ENCODE measurements at places on chromosomes 12 and 14.

GRCh38 chr14:71289536-71289935, 382.3 kb downstream of the PCNX1 start:
- DNase-seq = no peak

DNA sequence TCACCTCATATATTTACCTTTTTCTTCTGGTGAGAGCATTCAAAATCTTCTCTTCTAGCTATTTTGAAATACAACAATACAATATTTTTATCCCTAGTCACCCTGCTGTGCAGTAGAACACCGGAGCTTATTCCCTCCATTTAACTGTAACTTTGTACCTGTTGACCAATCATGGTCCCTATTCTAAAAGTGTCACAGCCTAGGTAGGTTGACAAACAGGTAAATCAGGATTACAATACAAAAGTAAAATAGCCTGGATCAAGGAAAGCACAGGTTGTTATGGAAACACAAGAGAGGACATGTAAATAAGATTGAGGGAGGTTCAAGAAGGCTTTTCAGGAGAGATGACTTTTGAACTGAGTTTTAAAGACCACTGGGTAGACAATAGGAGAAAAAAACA, 670.9 kb downstream of the DIO2 start:
- no peak for DNase-seq

DNA sequence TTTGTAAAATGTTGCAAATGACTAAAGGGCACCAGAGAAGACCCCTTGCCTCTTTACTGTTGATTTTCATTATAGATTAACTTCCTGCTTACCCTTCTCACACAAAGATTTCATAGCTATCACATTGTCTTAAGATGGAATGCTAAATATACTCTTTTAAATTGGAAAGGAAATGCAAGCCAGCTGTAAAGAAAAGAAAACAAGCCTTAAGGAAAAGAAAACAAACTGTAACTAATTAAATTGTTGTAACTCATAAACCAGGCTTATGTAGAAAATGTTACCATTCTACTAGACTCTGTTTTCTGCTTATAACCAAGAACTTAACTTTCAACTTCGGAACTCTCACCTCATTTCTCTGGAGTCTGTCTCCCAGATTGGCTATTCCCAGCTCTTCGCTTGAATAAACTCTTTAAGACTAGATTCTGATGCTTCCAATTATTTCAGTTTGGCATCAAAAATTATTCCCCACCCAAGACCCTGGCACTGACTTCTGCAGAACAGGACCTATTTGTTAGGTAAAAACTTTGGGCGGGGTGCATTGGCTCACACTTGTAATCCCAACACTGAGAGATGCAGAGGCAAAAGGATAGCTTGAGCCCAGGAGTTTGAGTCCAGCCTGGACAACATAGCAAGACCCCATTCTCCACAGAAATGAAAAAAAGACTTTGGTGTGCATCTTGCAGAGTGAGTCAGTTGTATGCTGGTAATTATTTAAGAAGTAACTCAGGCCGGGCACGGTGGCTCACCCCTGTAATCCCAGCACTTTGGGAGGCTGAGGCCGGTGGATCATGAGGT, 36.6 kb upstream of the CIT start:
- no peak for DNase-seq

GRCh38 chr12:124759841-124760503, 103.7 kb downstream of the SCARB1 start:
- DNase-seq = no peak

- DNase-seq = no peak
Observed at GRCh38 chr12:109872-110271, 43.3 kb downstream of the IQSEC3 start.

DNA sequence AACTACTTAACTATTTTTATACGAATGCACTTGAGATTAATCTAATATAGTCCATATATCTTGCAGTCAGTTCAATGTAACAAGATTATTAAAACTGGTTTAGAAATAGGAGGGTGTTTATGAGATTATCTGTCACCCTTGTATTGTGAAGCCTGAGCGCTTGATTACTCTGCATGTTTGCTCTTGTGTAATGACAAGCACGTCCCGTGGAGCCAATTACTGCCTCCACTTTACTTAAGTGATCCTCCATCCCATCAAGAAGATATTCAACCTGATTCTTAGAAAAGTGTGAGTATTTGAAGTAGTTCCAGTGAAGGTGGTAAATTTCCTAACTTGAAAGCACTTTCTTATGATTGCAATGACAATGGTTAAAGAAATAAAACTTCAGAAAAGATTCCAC, 415.2 kb upstream of the GARIN6 start:
- DNase-seq = no peak

- DNase-seq = no peak
Observed at GRCh38 chr14:49972823-49973222, 79.9 kb downstream of the ARF6 start.

DNA sequence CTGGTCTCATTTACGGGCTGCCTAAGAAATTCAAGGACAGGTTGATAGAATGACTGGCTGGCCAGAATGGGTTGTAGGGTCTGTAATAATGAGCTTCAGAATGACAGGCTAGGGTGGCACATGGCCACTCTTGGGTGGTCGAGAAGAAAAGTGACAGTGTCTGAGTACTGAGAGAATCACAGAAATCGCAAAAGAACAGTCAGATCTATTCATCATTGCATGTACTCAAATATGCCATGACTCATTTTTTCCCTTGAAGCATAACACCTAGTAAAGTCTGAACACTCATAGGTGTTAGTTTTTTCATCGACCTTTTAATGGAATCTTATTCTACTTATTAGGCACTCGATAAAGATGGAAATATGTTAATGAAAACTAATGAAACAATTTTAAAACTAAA, 37.8 kb upstream of the SEL1L start:
- no peak for DNase-seq

GRCh38 chr12:69758105-69758504, 19.4 kb downstream of the RAB3IP start:
- no peak for DNase-seq

- DNase-seq = no peak
Observed at GRCh38 chr14:59376686-59377085, 88.5 kb downstream of the GPR135 start.

- DNase-seq = no peak
Observed at GRCh38 chr14:101977311-101978071, 13.1 kb downstream of the DYNC1H1 start.

DNA sequence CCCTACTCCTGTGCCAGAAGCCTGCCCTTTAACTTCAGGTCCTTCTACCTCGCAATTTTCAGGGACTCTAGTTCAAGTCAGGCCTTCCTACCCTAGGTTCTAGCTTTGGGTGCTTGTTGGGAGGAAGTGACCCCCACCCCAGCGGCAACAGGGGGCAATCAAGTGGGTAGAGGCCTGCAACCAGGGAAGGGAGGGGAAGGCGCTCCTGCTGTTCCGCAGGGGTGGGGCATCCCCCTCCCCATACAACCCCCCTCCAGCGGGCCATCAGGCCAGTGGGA, 204 bp upstream of the PRPH start:
- no peak for DNase-seq

- DNase-seq = no peak
Observed at GRCh38 chr14:92413379-92413778, 90.4 kb downstream of the SLC24A4 start.

DNA sequence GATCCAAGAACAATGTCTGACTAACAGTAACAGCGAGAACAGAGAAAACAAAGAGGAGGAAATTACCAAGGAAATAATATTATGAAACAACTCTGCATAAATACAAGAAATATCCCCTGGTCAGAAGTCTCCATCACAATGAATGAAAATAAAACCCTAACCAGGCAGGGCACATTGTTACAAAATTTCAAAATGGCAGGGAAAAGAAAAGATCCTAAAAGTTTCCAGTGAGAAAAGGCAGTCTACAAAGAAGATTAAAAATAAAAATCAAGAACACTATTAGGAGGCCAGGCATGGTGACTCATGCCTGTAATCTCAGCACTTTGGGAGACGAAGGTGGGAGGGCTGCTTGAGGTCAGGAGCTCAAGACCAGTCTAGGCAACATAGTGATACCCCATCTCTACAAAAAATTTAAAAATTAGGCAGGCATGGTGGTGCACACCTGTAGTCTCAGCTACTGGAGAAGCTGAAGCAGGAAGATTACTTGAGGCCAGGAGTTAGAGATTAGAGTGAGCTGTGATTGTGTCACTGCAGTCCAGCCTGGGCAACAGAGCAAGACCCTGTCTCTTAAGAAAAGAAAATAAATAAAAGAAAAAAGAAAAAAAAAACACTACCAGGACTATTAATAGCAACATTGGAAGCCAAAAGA, 47.8 kb downstream of the FERMT2 start:
- no peak for DNase-seq

- DNase-seq = peak; percentile 7
Observed at GRCh38 chr14:58426670-58427280, 556 bp downstream of the TIMM9 start.

GRCh38 chr14:47526591-47527244, 148.7 kb downstream of the MDGA2 start:
- no peak for DNase-seq

GRCh38 chr12:101941306-101942249, 64.2 kb downstream of the DRAM1 start:
- DNase-seq = no peak

- no peak for DNase-seq
Observed at GRCh38 chr12:131912518-131913274, 16.4 kb upstream of the PUS1 start.

Measured in stimulated activated CD8-positive, alpha-beta memory T cell treated with anti-CD3 and anti-CD28 coated beads, Interleukin-7, amount 100 ng/mL, for 1 hour (primary cell).